Colonic mucosa (tissue), 4 donors: ENCODE measurements at places on chromosomes 1 and 21. TPM values are rescaled to one million over a fixed set of nuclear protein-coding genes. Genes with fewer than 3 reads are reported as not detected.
A peak's percentile ranks its signal among the peaks of the same experiment; 100 is the strongest.

EPHA8 gene
- not detected for total RNA-seq

GRCh38 chr1:191709215-191709614 lies 449.0 kb upstream of the RGS18 start:
- no peak for DNase-seq

- DNase-seq, result no peak
Observed at GRCh38 chr1:180250883-180251509, 20.9 kb downstream of the LHX4 start.

SLC30A2 gene
- total RNA-seq, result 0.27 TPM

DNA sequence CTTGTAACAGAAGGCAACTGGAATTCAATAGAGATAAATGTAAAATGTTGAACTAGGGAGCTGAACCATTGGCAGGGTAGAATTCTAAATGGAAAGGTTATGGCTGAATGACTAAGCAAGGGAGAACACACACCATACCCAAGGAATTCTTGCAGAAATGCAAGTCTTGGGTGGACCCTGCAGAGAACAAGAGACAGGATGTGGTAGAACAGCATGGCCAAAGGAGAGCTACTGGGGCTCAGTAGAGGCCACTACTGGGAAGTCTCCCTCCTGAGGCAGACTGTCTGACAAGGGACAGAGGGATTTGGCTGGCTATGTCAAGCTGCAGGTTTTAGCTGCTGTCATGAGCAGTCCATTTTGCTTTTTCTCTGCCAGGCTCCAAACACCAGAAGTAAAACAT lies 180.9 kb downstream of the TNR start:
- DNase-seq, result no peak

- DNase-seq, result no peak
Observed at GRCh38 chr1:46153732-46154131, 21.2 kb upstream of the TSPAN1 start.

DNA sequence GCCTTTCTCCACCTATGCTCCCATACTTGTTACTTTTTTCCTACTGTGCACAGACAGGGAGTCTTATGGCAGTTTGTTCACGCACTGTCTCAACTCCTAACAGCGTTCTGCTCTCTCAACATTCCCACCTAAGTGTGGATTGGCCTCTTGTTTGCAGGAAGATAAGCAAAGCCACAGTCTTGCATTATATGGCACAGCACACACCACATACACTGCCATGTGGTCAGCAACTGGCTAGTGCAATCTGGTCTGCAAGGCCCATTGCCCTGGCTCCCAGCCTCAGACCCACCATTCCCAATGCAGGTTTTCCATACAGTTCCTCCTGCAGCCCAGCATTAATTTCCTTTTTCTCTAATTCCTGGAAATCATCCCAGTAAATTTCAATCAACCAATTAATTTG lies 38.3 kb upstream of the LAMC2 start:
- DNase-seq, result no peak

DNA sequence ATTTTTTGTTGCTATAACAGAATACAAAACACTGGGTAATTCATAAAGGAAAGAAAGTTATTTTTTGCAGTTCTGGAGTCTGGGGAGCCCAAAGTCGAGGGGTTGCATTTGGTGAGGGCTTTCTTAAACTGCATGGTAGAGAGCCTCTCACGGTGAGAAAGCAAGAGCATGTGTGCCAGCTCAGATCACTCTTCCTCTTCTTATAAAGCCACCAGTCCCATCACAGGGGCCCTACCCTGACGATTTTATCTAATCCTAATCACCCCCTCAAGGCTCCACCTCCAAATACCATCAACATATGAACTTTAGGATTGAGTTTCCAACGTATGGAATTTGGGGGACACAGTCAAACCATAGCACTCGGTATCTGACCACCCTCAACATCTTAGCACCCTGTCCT lies 1.0 kb upstream of the STRIP1 start:
- DNase-seq, result no peak

PTPRU gene
- total RNA-seq, result 2.3 TPM

CDCA8 gene
- 44.5 TPM for total RNA-seq

- DNase-seq, result no peak
Observed at GRCh38 chr1:81598623-81599022, 202.1 kb upstream of the ADGRL2 start.

DNA sequence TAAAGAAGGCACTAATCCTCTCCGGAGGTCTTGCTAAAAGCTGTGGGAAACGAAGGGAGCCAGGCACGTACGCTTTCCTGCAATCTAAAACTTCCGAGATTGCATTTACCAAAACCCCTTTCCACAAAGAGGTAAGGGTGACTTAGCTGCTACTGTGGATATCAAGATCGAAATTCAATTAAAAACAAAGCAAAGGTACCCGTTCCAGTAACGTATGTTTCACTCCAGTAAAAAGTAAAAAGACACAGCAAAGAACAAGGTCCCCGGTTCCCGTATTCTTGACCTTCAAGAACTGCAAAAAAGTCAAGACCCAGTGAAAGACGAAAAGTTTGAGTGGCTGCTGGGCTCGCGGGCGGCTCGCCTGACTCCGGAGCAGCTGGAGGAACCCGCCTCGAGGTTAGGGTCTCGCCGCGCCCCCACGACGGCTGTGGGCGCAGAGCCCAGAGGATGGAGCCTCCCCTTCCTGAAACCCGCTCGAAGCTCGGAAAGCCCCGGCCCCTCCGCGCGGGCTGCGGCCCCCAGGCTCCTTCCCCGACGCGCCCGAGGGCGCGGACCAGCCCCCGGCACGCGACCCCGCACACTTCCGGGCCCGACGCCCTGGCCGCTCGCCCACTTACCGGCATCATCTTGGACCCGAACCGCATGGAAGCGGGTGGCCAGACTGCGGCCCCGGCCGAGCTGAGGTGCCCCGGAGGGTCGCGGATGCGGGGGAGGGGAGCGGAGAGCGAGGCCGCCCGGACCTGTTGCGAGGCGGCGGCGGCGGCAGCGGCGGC lies 524 bp downstream of the TP53BP2 start:
- peak; percentile 57 for DNase-seq

TMEM61 gene
- 11.0 TPM for total RNA-seq

RUNX3 gene
- 3.2 TPM for total RNA-seq

- DNase-seq, result no peak
Observed at GRCh38 chr1:111998332-111998731, 8.9 kb upstream of the KCND3 start.

DNA sequence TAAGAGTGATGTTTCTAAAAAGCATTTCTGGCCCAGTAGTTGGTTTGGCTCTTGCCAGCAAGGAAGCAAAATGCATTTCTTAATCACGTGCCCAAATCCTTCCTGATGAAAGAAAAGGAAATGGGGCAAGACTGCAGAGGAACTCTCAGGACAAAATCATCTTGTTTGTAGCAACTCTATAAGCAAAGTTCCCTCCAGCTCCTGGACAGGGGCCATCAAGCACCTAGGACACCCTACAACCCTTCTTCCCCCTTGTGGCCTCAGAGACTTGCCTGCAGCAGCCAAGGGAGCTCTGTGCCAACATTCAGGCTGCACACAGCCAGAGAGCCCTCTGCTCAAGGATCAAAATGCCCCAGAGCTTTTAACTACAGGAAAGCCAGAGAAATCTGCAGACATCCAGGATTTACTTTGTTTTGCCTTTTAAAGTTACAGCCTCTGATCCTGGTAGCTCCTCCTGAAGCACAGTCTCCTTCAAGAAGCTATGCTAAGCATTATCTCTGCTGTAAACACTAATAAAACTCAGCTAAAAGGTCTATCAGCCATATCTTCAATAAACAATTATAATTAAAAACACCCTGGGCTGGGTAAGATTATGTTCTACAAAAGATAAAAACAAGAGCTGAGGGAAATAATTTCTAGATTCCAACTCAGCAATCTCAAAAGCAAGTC lies 105.0 kb downstream of the KIAA0319L start:
- DNase-seq, result peak; percentile 24

DNAJC6 gene
- total RNA-seq, result 2.2 TPM

- DNase-seq, result no peak
Observed at GRCh38 chr1:39145331-39145965, 59.0 kb upstream of the MACF1 start.

DNA sequence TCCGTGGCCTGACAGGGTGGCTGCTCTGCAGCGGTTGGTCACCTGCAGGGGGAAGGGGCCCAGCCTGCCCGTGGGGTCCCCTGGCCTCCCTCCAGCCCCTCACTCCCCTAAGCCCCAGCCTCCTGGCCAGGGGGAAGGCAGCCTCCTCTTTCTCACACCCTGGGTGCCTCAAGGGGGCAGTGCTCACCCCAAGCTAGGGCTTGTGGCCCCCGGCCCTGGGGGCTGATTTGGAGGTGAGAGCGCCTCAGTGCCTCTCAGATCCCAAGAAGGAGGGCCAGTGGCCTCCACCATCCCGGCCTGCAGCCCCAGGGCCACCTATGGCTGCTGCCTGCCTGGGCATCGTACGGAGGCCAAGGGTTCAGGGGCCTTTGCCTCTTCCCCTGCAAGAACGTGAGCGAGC lies 66.4 kb upstream of the TTC34 start:
- DNase-seq, result no peak

IFI44L gene
- 0.74 TPM for total RNA-seq

GRCh38 chr21:38188037-38188436 lies 68.8 kb upstream of the KCNJ15 start:
- no peak for DNase-seq

TNFRSF4 gene
- total RNA-seq, result 1.2 TPM

DNA sequence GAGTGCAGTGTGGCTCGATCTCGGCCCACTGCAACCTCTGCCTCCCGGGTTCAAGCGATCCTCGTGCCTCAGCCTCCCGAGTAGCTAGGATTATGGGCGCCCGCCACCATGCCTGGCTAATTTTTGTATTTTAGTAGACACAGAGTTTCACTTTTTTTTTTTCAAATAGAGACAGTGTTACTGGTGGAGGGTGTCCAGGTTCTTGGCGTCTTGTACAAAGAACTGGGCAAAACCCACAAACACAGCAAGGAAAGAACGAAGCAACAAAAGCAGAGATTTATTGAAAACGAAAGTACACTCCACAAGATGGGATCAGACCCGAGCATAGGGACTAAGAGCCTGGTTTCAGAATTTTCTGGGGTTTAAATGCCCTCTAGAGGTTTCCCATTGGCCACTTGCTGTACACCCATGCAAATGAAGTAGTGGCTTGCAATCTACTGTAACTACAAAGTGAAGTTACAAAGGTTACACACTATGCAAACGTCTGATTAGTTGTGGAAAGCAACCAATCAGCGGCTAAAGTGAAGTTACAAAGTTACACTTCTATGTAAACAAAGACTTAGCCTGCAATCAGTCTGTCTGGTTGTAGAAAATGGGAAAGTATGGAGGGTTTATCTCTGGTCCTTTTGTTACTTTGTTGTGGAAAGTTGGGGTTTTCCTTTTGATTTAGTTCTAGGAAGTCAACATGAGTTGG lies 199.1 kb downstream of the DYRK1A start:
- no peak for DNase-seq

DNA sequence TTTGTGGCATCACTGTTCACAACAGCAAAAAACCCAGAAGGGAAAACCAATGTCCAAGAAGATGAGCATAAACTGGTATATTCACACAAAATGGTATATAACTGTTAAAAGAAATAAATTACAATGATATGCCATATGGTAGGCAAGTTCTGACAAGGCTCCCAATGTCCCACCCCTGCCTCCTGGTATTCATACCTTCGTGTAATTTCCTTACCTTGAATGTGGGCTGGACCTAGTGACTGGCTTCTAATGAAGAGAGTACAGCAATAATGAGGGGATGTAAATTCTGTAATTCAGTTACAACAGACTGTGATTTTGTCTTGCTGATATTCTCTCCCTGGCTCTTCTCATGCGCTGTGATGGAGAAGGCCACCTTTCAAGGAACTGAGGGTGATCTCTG lies 9.3 kb downstream of the ANKRD45 start:
- DNase-seq, result no peak

DNA sequence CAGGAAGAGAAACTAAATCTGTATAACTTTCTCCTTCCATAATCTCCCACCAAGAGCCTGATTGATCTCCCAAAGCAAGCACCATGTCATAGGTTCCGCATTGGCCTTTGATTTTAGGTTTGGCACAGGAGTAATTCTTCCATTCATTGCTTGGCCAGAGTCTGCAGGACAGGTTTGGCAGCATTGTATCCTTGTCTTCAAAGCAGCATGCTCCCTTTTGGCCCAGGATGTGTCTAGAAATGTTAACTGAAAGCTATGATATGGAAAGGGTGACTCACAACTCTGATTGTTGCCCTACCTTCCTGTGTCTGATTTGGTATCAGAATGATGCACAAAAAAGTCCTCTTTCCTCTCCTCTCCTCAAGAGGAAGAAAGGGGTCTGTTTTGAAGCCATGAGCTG lies 824.3 kb upstream of the PRMT6 start:
- DNase-seq, result no peak

DNA sequence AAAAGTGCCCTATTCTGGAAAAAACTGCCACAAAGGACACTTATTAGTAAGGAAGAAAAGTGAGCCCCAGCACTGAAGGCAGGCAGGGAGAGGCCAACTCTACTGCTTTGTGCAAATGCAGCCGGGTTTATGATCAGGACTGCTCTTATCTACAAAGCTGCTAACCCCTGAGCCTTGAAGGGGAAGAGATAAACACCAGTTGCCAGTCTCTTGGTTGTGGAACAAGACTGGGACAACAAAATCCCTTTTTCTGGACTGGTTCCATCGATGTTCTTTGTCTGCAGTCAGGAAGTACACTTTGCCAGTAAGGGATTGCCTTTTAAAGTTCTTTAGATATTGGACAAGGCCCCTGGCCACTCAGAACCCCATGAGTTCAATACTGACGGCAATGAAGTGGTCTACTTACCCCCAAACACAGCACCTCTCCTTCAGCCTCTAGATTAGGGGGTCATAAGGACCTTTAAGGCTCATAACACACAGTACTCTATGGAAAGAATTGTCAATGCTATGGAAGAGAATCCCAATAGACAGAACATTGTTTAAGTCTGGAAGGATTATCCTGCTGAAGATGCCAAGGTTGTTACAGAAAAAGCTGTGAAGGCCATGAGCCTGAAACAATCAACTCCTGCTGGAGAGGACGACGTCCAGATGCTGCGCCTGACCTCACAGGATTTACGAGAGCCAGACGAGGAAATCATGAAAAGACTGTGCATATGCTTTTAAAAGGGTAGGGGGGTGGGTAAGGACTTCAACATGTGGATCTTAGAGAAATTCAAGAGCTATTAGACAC lies 43.6 kb downstream of the GNB1 start:
- DNase-seq, result peak; percentile 44

GRCh38 chr1:153661111-153661708 lies 2.7 kb downstream of the SNAPIN start:
- no peak for DNase-seq

MCOLN3 gene
- total RNA-seq, result 1.1 TPM

GRCh38 chr1:48674641-48675040 lies 102.0 kb downstream of the BEND5 start:
- DNase-seq, result no peak

DNA sequence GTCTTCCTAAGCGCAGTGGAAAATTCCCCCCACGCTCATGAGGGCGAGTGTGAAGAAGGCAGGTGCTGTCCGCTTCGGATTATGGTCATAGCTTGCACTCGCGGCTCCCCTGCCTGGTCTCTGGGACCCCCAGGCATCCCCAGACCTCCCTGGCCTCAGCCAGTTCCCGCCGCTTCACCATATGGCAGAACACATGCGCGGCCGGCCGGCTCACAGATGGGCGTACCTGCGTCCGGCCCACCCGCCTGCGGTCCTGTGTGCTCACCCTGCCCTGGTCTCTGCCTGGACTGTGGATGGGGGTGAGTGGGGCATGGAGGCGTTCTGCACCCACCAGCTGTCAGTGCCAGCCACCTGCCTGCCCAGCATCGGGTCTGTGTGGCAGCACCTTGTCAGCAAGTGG lies 34.1 kb downstream of the PRKCZ start:
- DNase-seq, result no peak

GRCh38 chr1:33660244-33660643 lies 187.8 kb downstream of the ZSCAN20 start:
- no peak for DNase-seq

- DNase-seq, result no peak
Observed at GRCh38 chr1:107198561-107198960, 57.7 kb downstream of the NTNG1 start.
